T-cell (primary cell): ENCODE measurements at places on chromosomes 3 and 15.

DNA sequence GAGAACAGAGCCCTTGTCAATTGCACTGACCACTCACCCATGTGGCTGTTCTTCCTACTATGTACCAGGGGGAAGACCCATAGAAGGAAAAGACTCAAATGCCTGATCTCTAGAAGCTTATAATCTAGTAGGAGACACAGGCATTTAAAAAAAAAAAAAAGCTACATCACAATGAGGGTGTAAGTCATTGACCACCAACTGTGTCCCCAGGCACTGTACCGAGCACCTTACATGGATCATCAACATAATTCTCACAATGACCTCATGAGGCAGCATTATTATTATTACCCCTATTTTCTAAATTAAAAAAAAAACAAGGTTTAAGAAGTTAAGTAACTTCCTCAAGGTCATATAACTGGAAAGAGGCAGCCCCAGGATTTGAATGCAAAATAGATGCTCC is 247.4 kb downstream of the SHOX2 start:
- no peaks in the 10 kb centered on the region for H3K27me3 ChIP-seq
- no peaks in the 10 kb centered on the region for H3K4me1 ChIP-seq
- H3K27ac ChIP-seq = no peak overlapping the region
- H3K4me3 ChIP-seq = no peak overlapping the region

GRCh38 chr15:88894819-88895767 is at the start of gene HAPLN3:
Gene HAPLN3, minus strand, starts transcription at chr15:88895544. Its CDS starts 8,246 bp downstream, at chr15:88887298.
- peaks cover 9% of the 10 kb centered on the region for H3K36me3 ChIP-seq
- H3K27me3 ChIP-seq = peaks cover 19% of the 10 kb centered on the region
- H3K4me3 ChIP-seq = peak within 1 kb of the TSS; percentile 85
- peak; percentile 54 for DNase-seq

DNA sequence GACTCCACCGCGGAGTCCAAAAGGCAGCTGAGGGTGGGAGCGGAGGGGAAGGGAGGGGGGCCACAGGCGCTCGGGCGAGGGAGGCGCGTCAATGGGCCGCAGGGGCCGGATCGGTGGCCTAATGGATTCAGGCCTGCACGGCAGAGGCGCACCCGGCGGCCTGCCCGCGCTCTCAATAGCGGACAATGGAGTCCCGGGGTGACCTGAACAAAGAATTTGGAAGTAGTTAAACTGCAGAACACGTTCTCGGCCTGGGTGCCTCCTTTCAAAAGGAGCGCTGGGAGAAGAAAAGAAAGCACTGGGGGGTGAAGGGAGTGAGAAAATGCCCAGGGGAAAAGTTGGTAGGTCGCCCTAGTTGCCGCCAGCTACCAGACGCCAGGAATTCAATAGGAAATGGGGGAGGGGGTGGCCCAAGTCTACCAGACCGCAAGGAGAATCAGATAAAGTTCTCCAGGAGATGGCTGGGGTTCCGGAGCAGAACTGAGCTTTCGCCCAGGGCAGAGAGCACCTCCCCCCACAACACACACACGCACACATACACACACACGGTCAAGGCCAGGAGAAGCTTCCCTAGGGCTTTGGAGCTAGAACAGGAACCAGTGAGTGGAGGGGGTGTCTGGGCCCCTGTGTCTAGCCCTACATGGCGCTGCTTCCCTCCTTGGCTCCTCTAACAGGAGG is 25.8 kb upstream of the POLG start:
- H3K27ac ChIP-seq = no peak overlapping the region
- no peaks in the 10 kb centered on the region for H3K4me1 ChIP-seq
- DNase-seq = no peak

DNA sequence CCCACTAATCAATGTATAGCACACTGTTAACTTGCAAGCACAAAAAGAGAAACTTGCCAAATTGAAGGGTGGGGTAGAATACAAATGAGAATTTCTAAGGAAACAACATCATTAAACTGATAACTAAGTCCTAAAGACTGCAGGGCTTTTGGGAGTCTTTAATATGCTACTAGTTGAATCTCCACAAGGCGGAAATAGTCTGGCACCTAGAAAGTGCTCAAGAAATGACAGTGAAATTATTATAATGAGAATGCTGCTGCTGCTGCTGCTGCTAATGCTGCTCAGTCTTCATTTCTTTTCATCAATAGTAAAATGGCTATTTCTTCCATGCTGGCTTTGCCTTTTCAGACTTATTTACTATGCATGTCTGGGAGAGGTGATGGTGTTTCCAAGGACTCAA is 91.8 kb downstream of the BTD start:
- H3K36me3 ChIP-seq = peaks cover 32% of the 10 kb centered on the region
- H3K27ac ChIP-seq = no peak overlapping the region
- no peaks in the 10 kb centered on the region for H3K4me1 ChIP-seq
- H3K27me3 ChIP-seq = no peaks in the 10 kb centered on the region

DNA sequence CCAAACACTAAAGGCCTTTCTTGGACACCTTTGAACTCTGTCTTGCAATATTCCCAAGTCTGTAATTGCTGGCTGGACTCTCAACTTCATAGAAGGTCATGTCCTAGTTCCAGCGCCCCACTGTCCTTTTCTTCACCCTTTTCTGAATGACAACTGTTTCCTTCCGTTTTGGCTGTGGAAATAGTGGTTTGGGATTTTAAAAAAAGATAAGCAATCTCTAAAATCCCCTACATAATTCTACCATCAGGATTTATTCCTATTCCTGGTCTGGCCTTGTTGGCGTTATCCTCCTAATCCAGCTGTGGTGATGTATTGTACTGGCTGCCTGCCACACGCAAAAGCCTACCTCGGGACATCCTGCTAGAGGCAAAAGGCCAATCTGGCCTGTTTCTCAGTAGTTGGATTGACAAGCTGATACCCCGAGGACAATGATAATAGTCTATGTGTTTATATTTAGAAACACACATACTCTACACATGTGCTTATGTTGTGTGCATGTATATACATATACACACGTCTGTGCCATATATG is 440.3 kb upstream of the DPH6 start:
- H3K27me3 ChIP-seq = no peaks in the 10 kb centered on the region
- H3K4me3 ChIP-seq = no peak overlapping the region

DNA sequence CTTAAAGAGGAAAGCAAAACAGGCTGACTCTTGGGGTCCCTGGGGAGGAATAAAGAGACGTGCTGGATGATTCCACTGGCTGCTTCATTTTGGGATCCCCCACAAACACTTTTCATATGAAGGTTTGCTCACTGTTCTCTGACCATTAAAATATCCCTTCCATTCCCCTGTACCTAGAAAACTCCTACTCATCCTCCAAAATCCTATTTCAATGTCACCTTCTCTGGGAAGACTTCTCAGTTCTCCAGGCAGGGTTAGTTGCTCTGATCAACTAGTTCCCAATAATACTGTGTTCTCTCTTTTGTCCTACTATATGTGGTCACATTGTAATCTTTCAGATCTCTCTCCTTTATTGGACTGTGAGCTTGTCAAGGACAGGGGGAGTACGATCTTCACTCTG is 19.0 kb downstream of the LARP6 start:
- DNase-seq = no peak
- no peak overlapping the region for H3K27ac ChIP-seq
- no peaks in the 10 kb centered on the region for H3K27me3 ChIP-seq
- no peaks in the 10 kb centered on the region for H3K4me1 ChIP-seq
- H3K4me3 ChIP-seq = no peak overlapping the region

- H3K36me3 ChIP-seq = no peaks in the 10 kb centered on the region
- DNase-seq = peak; percentile 72
- H3K4me1 ChIP-seq = peaks cover 48% of the 10 kb centered on the region
- no peaks in the 10 kb centered on the region for H3K27me3 ChIP-seq
- peak within 1 kb of the TSS; percentile 82 for H3K4me3 ChIP-seq
- H3K27ac ChIP-seq = peak within 1 kb of the TSS; percentile 88
Measured at GRCh38 chr3:122564155-122564912, at the start of the genes DTX3L and PARP9. Gene DTX3L, plus strand, starts transcription at chr3:122564338. Its CDS starts 89 bp downstream, at chr3:122564427. Gene PARP9, minus strand, starts transcription at chr3:122564300. Its CDS starts 4,680 bp downstream, at chr3:122559620.

GRCh38 chr3:133937756-133938601 is 42.3 kb upstream of the RAB6B start:
- H3K27ac ChIP-seq = no peak overlapping the region
- no peaks in the 10 kb centered on the region for H3K36me3 ChIP-seq
- no peaks in the 10 kb centered on the region for H3K27me3 ChIP-seq
- no peak for DNase-seq
- no peak overlapping the region for H3K4me3 ChIP-seq

- no peaks in the 10 kb centered on the region for H3K27me3 ChIP-seq
- H3K27ac ChIP-seq = no peak overlapping the region
- no peaks in the 10 kb centered on the region for H3K4me1 ChIP-seq
- no peak for DNase-seq
- H3K36me3 ChIP-seq = no peaks in the 10 kb centered on the region
- no peak overlapping the region for H3K4me3 ChIP-seq
Measured at GRCh38 chr3:190036631-190037030, 84.1 kb downstream of the P3H2 start.

- no peak overlapping the region for H3K4me3 ChIP-seq
- H3K27ac ChIP-seq = no peak overlapping the region
- DNase-seq = no peak
- H3K36me3 ChIP-seq = no peaks in the 10 kb centered on the region
- no peaks in the 10 kb centered on the region for H3K27me3 ChIP-seq
Measured at GRCh38 chr3:57778494-57778893, 22.4 kb downstream of the SLMAP start.

GRCh38 chr3:170330366-170330765 is 27.1 kb upstream of the SKIL start:
- no peaks in the 10 kb centered on the region for H3K36me3 ChIP-seq
- no peak for DNase-seq
- H3K27me3 ChIP-seq = peaks cover 2% of the 10 kb centered on the region
- H3K4me1 ChIP-seq = no peaks in the 10 kb centered on the region

GRCh38 chr3:126747768-126748167 is 43.7 kb downstream of the CHCHD6 start:
- H3K27me3 ChIP-seq = no peaks in the 10 kb centered on the region
- peaks cover 6% of the 10 kb centered on the region for H3K4me1 ChIP-seq
- no peak overlapping the region for H3K4me3 ChIP-seq
- DNase-seq = no peak

DNA sequence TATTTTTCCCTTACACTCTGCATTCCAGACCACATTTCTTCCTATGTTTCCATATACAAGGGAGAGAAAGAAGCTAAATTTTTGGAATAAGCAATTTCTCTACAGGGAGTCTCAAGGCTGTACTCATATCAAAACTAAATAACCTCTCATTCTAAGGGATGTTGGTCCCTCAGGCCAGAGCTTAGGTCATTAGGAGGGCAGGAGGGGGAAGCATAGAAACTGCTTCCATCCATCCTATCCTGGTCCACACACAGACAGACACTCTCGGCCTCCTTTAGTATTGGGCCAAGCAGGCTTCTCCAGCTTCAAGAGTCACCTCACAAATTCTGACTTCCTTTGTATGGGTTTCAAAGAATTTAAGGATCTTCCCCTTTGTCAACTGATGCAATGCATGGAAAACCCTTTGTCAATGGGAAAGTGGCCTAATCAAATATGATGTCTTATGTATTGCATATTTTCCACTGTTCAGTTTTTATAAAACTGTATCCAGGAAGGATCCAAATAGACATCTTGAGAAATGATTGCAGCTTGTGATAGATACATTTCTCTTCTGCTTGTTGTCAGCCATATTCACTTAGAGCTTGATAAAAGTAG is 140.7 kb upstream of the RARB start:
- H3K27ac ChIP-seq = no peak overlapping the region
- H3K4me3 ChIP-seq = no peak overlapping the region
- no peaks in the 10 kb centered on the region for H3K36me3 ChIP-seq
- H3K27me3 ChIP-seq = no peaks in the 10 kb centered on the region
- no peaks in the 10 kb centered on the region for H3K4me1 ChIP-seq
- no peak for DNase-seq

- DNase-seq = no peak
- no peak overlapping the region for H3K4me3 ChIP-seq
- peaks cover 7% of the 10 kb centered on the region for H3K27me3 ChIP-seq
- no peak overlapping the region for H3K27ac ChIP-seq
- no peaks in the 10 kb centered on the region for H3K36me3 ChIP-seq
Measured at GRCh38 chr3:56260262-56260661, 208.0 kb downstream of the ERC2 start.

GRCh38 chr3:23262766-23263165 is 59.6 kb downstream of the UBE2E2 start:
- no peak overlapping the region for H3K27ac ChIP-seq
- H3K27me3 ChIP-seq = no peaks in the 10 kb centered on the region
- no peaks in the 10 kb centered on the region for H3K36me3 ChIP-seq
- no peak for DNase-seq
- no peak overlapping the region for H3K4me3 ChIP-seq

GRCh38 chr3:27095553-27096222 is 273.5 kb downstream of the NEK10 start:
- H3K36me3 ChIP-seq = no peaks in the 10 kb centered on the region
- H3K27ac ChIP-seq = no peak overlapping the region
- H3K27me3 ChIP-seq = no peaks in the 10 kb centered on the region
- H3K4me1 ChIP-seq = no peaks in the 10 kb centered on the region
- no peak for DNase-seq

GRCh38 chr3:183449391-183449790 is 21.0 kb upstream of the MCF2L2 start:
- H3K27ac ChIP-seq = no peak overlapping the region
- no peaks in the 10 kb centered on the region for H3K36me3 ChIP-seq
- H3K4me3 ChIP-seq = no peak overlapping the region
- H3K4me1 ChIP-seq = no peaks in the 10 kb centered on the region
- DNase-seq = no peak

GRCh38 chr3:8303466-8303865 is 198.2 kb upstream of the LMCD1 start:
- no peak overlapping the region for H3K27ac ChIP-seq
- no peak for DNase-seq
- H3K4me3 ChIP-seq = no peak overlapping the region
- no peaks in the 10 kb centered on the region for H3K4me1 ChIP-seq
- no peaks in the 10 kb centered on the region for H3K27me3 ChIP-seq
- H3K36me3 ChIP-seq = no peaks in the 10 kb centered on the region

DNA sequence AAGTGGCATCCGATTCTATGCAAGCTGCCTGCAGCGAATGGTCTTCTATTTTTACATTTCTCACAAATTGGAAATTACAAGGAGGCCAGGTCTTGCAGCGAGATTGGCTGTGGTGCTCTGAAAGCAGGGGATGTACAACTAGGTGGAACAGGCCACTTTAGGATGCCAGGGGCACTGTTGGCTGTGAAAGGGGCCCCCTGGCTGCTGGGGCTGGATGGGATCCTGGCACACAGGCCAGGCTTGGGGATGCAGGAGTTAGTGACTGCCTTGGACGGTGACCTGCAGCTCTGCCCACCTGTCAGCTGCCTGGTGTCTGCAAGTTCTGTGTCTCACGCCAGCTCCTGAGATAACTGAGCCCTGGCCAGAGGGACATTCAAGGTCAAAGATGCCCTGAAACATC is 4.6 kb downstream of the SLC6A1 start:
- H3K36me3 ChIP-seq = no peaks in the 10 kb centered on the region
- peaks cover 8% of the 10 kb centered on the region for H3K27me3 ChIP-seq
- H3K4me3 ChIP-seq = no peak overlapping the region
- no peak for DNase-seq
- no peaks in the 10 kb centered on the region for H3K4me1 ChIP-seq

GRCh38 chr3:190396001-190396400 is 8.0 kb downstream of the CLDN16 start:
- H3K4me1 ChIP-seq = no peaks in the 10 kb centered on the region
- no peak overlapping the region for H3K27ac ChIP-seq
- no peak for DNase-seq
- H3K27me3 ChIP-seq = peaks cover 3% of the 10 kb centered on the region
- H3K4me3 ChIP-seq = no peak overlapping the region

GRCh38 chr3:126128504-126129397 is 44.8 kb upstream of the SLC41A3 start:
- no peak overlapping the region for H3K27ac ChIP-seq
- H3K4me3 ChIP-seq = no peak overlapping the region
- no peaks in the 10 kb centered on the region for H3K36me3 ChIP-seq
- no peaks in the 10 kb centered on the region for H3K4me1 ChIP-seq
- H3K27me3 ChIP-seq = no peaks in the 10 kb centered on the region

- H3K36me3 ChIP-seq = no peaks in the 10 kb centered on the region
- no peaks in the 10 kb centered on the region for H3K27me3 ChIP-seq
- H3K4me1 ChIP-seq = no peaks in the 10 kb centered on the region
- no peak overlapping the region for H3K27ac ChIP-seq
Measured at GRCh38 chr3:10761583-10761982, 54.4 kb upstream of the SLC6A11 start.
